Activated CD4-positive, alpha-beta T cell treated with anti-CD3 and anti-CD28 coated beads for 24 hours (primary cell): ENCODE measurements at places on chromosomes 7 and 10.
A peak's percentile ranks its signal among the peaks of the same experiment; 100 is the strongest.

DNA sequence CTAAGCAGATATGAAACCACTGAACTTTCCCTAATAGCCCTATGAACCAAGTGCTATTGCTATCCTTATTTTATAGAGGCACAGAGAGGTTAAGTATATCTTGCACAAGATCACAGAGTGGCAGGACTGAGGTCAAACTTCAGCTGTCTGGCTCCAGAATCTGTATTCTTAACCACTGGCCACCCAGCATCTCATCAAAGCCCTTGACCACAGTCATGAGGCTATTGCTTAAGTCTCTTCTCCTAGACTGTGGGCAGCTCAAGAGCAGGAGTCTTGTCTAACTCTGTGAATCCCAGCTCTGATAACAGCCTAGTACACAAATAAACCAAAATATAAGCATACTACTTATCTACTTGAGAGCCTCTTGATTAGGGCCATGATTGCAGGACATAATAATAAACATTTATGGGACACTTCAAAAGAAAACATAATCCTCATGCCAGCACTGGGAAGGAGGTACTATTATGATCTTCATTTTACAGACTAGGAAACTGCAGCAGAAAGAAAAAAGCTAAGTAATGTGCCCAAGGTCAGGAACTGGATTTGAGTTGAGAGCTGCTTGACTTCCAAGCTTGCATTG, 22.4 kb upstream of the SMC3 start:
- DNase-seq, result no peak

DNA sequence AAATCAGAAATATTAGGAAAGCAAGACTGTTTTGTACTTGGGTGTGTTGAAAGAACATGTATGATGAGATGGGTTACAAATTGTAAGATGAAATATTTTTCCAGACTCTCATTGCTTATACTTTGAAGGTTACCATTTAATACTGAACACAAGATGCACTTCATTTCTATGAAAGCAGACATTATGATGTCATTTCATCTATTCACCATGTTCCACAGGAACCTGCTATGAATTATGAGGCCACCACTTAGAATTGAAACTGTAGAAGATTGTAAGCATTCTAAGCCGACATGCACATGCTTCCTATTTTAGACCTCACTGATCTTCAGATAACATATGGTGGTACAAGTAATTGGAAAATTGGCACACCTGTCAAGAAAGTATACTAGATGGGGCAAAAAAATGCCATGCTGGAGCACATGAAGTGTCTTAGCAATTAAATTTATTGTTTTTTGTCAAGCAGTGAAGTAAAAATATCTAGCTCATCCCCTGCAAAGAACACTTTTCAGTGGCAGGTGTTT, 195.0 kb downstream of the PHF14 start:
- DNase-seq, result no peak

GRCh38 chr7:84812021-84812420, 374.8 kb downstream of the SEMA3D start:
- no peak for DNase-seq

- DNase-seq, result no peak
These were observed 86.5 kb downstream of the GOLGA7B start for GRCh38 chr10:97936126-97936525.

DNA sequence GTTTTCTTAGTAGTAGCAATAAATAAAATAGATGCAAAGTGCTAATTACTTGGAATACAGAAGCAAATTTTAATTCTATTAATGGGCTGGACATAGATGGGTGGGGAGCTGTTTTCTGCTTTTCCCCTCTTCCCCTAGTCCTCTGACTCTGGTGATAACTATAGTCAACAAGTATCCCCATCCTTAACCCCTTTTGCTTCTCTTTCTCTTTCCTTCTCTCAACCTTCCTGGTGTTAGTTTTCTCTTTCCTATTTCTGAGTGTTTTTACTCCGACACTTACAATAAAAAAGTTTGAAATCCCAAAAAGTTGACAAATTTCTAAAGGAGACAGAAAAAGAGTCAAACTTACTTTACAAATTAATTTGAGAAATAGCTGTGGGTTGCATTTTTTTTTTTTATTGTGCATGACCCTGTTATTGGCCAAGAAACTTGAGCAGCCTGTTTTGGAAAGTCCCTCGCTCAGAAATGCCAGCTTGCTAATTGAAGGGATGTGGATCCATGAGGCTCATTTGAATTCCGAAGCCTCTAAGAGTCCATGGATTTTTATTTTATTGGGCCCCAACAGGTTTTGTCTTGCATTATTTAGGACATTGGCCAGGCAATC, 2.4 kb downstream of the FAS start:
- DNase-seq, result no peak

DNA sequence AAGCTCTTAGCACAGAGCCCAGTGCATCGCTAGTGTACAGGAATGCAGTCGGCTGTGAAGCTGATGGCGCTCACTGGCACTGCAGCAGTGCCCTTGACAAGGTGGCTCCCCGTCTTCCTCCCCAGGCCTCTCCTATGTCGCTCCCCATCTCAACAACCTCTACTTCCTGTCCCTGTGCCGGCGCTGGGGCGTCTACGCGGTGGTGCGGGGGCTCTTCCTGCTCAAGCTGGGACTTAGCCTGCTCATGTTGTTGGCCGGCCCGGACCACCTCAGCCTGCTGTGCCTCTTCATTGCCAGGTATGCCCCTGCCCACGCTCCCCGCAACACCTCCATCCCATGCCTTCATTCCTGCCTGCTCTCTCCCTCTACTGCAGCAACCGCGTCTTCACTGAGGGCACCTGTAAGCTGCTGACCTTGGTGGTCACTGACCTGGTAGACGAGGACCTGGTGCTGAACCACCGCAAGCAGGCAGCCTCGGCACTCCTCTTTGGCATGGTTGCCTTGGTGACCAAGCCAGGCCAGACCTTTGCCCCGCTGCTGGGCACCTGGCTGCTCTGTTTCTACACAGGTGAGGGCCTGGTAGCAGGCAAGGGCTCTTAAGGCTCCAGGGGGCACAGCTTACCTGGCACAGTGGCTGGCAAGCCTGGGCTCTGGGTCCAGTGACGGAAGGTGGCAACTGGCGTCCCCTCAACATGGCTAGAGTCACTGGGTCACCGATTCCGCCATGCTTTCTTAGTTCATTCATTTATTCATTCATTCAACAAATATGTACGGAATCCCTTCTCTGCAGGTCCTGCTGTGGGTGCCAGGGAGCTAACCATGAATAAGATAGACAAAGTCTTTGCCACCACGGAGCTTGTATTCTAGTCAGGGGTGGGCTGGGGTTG, 22.3 kb upstream of the C10orf95 start:
- no peak for DNase-seq

- DNase-seq, result no peak
These were observed 397.2 kb downstream of the PLXNA4 start for GRCh38 chr7:132179080-132179430.

DNA sequence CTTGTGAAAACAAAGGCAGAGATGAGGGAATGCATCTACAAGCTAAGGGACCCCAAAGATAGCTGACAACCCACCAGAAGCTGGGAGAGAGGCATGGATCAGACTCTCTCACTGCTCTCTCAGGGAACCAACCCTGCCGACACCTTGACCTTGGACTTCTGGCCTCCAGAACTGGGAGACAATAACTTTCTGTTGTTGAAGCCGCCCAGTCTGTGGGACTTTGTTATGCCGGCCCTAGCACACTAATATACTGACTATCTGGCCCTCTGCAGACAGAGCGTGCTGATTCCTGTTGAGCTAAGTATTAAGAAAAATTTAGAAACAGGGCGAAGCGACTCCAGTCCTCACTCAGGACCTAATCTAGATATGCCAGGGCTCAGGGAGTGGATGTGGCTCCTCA, 144.3 kb upstream of the TCF7L2 start:
- DNase-seq, result no peak

DNA sequence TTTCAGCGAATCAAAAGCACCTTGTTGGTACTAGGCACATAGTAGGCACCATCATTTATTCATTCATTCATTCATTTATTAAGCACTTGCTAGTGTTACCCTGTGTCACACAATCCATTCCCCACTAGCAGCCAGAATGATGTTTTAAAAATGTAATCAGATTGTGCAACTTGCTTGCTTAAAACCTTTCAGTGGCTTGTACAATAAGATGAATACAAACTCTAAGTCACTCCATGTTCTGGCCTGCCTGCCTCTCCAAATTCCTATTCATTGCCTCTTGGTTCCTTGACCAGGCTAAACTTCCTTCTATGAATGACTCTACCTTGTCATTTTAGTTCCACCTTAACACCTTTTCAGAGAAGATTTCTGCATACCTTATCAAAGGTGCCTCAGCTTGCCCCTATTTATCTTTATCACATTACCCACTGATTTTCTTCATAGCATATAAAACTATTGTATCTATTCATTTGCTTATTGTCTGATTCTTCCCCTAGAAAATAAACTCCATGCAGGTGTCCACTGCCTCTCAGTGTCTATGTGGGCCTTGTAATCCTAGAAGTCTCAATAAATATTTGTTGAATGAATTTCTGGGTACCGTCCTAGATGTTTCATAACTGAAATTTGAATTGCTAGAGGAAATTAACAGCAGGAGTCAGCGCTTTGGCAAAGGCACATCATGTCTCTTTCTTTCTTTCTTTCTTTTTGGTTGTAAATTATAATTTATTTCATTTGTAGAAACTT, 169.5 kb downstream of the TMEM26 start:
- no peak for DNase-seq

- peak; percentile 32 for DNase-seq
These were observed 9.6 kb downstream of the TRIM56 start for GRCh38 chr7:101094791-101095375.

GRCh38 chr10:108184114-108184513, 1019.6 kb upstream of the SORCS1 start:
- DNase-seq, result no peak

DNA sequence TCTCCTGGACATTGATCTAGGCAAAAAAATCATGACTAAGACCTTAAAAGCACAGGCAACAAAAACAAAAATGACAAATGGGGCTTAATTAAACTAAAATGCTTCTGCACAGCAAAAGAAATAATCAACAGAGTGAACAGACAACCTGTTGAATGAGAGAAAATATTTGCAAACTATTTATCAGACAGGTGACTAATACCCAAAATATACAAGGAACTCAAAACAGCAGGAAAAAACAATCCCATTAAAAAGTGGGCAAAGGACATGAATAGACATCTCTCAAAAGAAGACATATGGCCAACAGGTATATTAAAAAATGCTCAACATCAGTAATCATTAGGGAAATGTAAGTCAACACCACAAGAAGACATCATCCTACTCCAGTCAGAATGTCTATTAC, 166.8 kb downstream of the MTERF1 start:
- no peak for DNase-seq
